ENCODE measurements at places on chromosomes 4 and X. TPM values are rescaled to one million over a fixed set of nuclear protein-coding genes. Genes with fewer than 3 reads are reported as not detected.
A peak's percentile ranks its signal among the peaks of the same experiment; 100 is the strongest.

DNA sequence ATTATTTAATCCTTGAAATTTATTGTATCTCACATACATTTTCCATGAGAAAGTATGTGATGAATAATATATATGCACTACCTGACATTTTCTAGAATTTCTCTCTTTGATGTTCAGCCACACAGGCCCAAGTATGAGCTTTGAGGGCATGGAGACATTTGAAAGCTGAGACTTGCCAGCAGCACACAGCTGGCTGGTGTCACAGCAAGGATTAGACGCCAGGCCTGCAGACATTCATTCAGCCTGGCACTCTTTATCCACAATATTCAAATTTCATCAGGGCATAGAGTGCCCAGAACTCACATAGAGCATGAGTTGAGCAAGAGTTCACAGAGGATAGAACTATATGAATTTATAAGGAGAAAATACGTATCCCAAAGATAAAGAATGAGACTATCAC is 74.0 kb downstream of the GRIA2 start:
- ATAC-seq, result no peak

GRCh38 chr4:188439641-188440311 is 300.5 kb downstream of the TRIML1 start:
- peak; percentile 36 for ATAC-seq

GRCh38 chrX:125646195-125646594 is 326.5 kb downstream of the TEX13C start:
- no peak for ATAC-seq

The BEX3 gene
- total RNA-seq, result 215 TPM

DNA sequence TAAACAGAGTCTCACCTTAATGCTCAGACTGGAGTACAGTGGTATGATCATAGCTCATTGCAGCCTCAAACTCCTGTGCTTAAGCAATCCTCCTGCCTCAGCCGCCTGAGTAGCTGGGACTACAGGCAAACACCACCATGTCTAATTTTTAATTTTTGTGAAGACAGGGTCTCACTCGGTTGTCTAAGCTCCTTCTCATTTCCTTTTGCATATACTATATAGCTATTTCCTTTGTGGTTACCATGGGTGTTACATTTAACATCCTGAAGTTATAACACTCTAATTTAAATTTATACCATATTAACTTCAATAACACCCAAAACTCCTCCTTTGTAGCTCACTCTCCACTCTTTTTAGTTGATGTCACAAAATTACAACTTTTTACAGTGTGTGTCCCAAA is 114.3 kb downstream of the DCK start:
- ATAC-seq, result no peak

- no peak for ATAC-seq
Measured at GRCh38 chr4:108840426-108840975, 77.6 kb upstream of the ETNPPL start.

DNA sequence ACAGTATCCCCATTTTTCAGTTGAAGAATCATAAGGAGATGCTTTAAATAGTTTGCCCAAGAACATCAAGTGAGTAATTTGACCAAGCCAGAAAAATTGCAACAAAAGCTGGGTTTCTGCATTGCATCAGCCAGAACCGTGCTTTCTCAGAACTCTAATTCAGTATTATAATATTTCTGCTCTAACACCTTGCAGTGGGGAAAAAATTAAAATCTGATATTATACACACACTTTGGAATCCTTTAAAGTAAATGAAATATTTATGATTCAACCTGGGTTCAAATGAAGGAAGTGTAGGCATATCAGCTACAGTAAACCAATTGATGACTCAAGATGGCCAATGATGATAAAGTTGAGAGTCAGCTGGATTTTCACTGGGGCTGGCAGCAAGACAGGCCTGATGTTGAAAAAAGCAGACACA is 387.6 kb upstream of the ZFP42 start:
- no peak for ATAC-seq

DNA sequence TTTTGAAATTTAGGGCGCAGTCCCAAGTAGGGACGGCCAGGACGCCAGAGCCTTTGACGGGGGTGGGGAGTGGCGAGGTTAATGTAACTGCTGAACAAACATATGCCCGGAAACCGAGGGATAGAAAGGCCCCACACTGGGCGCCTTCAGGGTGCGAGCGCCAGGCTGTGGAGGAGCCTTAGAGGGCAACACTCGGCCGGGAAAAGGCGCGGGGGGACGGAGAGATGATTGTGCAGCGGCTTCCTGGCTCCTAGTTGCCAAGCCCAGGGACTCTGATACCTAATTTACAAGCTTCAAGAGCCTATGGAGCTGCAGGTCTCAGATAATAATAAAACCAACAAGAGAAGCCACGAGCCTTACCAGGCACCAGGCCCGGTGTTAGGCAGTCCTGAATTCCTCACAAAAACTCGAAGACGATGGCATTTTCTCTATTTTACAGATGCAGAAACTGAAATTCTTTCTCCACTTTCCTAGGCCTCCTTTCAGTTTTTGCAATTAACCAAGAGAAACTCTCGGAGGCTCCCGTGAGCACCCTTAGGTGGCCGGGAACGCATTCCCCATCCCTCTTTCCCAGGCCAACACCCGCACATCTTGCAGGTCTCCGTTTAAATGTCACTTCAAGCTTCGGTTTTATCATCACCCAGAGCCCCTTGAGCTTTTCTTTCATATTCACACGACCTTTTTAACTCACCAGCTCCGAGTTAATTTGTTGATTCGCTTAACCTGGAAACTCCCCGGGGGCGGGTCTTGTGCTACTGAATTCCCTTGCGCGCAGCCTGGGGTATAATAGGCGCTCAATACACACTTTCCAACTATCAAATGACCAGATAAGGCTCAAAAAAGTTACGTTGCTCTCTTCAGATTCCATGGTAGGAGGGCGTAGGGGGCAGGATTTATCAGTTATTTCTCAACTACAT is 6.4 kb upstream of the GSX2 start:
- no peak for ATAC-seq

Measured in gastroesophageal sphincter (tissue), 4 donors.